Right lung (tissue), 10 donors: ENCODE measurements at places on chromosomes 16 and 17. TPM values are rescaled to one million over a fixed set of nuclear protein-coding genes. Genes with fewer than 3 reads are reported as not detected.

C17orf100 gene
- 5.3 TPM for polyA plus RNA-seq

GRCh38 chr17:17843096-17843495, 6.3 kb upstream of the SREBF1 start:
- DNase-seq = no peak

PDILT gene
- polyA plus RNA-seq = not detected

NECAB2 gene
- 0.38 TPM for polyA plus RNA-seq

DNA sequence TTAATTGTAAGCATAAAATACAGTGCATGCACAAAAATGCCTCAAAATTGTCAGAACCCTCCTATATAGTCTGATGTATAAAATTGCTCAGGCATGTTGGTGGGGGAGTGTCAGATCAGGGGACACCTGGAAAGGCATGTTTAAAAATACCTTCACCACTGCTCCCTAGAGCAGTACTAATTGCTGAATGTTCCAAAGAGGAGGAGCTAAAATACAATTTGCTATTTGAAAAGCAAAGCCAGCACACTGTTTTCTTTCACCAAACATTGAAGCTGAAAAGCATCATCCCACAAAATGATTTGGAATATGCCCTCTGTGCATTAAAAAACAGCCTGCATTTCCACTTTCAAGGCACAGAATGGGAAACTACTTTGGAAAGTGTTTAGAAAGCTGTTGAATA, 2.6 kb downstream of the ADAMTS18 start:
- DNase-seq = no peak

DNA sequence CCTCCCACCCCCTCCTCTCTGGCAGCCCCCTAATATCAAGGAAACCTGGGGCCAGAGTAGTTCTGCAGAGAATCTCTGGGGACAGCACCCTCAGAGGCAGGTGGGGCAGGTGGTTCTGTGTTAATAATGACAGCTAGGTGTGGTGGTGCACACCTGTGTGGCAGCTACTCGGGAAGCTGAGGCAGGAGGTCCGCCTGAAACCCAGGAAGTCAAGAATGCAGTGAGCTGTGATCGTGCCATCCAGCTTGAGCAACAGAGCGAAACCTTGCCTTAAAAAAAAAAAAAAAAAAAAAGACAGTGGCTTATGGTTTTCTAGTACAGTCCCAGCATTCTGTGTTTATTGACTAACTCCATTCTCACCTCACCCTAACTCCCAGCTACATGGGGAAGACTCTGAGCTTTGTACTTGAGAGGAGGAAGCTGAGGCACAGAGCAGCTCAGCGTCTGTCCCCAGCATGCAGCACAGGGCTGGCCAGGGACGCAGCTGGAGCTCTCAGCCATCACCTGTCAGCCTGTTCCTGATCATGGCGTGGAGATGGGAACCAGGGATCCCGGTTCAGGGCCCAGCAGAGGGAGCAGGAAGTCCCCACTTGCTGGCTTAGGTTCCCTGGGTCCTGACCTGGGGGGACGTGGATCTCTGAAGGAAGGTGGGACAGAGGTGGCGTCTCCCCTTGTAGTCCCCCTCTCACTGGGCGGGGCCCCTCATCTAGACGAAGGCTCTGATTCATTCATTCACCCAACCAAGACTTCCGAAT, 6.1 kb downstream of the DBNDD1 start:
- no peak for DNase-seq
